ENCODE measurements at places on chromosomes 6 and 20.

GRCh38 chr6:8855411-8855810 is 420.1 kb upstream of the SLC35B3 start:
- no peak for DNase-seq

DNA sequence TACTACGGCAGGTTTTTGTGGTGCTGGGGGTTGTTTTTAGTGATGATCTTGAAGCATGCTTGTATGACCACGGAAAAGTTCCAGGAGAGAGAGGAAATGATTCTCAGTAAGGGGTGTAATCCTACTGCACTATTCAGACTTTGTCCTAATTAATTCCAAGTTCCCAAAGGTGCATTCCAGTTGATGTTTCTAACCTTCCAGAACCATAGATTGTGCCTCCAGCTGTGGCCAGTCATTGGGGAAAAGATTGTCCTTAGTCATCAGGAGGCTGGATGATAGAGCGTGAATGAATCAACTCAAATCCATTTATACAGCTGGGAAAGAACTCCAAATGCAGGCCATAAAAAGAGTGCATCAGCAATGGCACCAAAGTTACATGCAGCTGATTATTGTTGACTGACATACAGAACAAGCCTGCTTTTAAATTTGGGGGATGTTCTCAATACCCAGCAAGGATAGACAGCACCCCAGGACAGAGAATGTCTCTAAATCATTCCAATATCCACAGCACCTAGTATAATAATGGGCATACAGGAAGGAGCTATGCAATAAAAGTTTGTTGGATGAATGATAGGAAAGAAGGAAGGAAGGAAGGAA is 27.8 kb upstream of the PKHD1 start:
- DNase-seq, result no peak

GRCh38 chr6:166236596-166236995 is 68.9 kb upstream of the TBXT start:
- DNase-seq, result no peak

DNA sequence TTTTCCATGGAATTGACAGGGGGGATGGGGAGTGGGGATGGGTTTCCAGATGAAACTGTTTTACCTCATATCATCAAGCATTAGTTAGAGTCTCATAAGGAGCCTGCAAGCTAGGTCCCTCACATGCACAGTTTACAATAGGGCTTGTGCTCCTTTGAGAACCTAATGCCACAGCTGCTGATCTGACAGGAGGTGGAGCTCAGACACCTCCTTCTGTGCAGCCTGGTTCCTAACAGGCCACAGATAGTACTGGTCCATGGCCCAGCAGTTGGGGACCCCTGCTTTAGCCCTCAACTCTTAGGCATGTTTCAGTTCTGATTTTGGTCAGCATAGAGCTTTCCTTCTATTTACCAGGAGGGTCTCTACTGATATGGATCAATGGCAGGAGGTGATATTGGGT is 251.6 kb downstream of the LAMA2 start:
- no peak for DNase-seq

DNA sequence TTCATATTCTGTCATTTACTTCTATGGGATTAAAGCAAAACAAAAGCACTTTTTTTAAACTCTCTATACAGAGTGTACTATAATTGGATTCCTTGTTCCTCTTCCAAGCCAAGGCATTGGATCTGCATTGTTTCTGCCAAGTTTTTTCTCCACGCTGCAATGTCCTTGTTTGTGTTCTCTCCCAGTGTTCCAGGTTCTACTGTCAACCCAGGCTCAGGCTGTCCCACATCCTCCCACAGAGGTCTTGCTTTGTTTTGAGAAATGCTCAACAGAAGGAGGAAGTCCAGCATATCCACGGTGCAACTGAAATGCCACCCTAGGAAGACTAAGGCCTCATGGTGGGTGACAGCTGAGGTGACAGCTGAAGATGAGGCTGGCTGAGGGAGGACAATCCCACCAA is 287.1 kb upstream of the PRDM1 start:
- DNase-seq, result no peak

GRCh38 chr6:111714416-111715270 is 109.0 kb upstream of the TRAF3IP2 start:
- DNase-seq, result no peak

DNA sequence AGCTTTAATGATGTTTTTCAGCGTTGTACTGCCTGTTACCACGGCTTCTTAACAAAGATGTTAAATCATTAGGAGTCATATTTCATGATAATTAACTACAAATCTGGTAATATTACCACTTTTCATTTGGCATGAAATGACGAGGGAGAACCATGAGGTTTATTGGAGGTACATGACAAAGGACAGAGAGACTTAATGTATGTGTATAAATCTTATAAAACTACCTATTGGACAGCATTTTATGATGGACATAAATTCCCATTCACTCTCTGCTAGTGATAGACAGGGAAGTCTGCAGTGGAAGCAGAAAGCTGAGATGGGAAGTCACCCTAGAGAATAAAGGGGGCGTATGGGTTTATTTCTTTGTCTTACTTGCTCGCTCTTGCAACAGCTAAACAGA is 949.9 kb upstream of the FLRT3 start:
- DNase-seq, result no peak

DNA sequence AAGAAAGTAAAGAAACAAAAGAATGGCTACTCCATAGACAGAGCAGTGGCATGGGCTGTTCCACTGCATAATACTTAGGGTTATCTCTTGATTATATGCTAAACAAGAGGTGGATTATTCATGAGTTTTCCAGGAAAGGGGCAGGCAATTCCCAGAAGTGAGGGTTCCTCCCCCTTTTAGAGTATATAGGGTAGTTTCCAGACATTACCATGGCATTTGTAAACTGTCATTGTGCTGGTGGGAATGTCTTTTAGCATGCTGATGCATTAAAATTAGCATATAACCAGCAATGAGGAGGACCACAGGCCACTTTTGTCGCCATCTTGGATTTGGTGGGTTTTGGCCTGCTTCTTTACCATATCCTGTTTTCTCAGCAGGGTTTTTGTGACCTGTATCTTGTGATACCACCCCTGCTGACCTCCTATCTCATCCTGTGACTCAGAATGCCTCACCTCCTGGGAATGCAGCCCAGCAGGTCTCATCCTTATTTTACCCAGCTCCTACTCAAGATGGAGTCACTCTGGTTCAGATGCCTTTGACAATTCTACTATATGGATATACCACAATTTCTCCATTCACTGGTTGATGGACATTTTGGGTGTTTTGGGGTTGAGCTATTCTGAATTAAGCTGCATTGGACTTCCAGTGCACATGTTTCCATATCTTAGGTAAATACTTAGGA is 280.6 kb downstream of the FARS2 start:
- DNase-seq, result no peak

- peak; percentile 35 for DNase-seq
Observed at GRCh38 chr6:27966044-27966443, 9.0 kb downstream of the OR2B6 start.

- DNase-seq, result no peak
Observed at GRCh38 chr6:164035900-164036485, 621.5 kb downstream of the QKI start.

DNA sequence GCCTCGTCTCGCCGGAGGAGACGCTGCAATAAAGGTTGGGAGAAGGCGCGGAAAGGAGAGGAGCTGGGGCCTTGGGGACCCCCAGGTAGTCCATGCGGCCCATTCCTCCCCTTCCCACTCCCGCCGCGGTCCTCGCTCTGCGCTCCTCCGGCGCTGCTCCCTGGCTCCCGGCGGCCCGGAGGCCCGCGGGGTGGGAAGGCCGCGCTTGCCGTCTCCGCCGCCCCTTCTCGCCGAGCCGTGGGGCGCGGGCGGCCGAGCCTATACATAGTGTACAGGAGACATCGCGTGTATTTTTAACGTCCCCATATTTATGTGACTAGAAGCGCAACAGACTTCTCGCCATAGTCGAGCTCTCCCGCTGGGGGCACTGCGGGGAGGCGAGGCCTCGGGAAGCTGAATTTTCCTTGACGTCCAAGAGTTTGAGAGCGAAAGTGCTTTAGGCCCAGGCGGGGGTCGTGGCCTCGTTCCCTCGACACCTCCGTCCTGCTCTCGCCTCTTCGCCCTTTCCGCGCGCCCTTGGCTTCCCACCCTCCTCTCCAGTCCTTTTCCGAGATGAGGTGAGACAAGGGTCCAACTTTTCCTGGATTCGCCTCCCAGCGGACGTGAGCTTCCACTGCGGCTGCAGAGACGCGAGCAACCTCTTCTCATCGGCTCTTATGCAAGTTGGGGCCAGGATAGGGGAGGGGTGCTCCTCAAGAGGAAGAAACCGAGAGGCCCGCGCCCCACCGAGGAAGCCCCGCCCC is 29.0 kb downstream of the SLC12A5 start:
- DNase-seq, result peak; percentile 36

- no peak for DNase-seq
Observed at GRCh38 chr20:4138056-4138455, 122.7 kb upstream of the RNF24 start.

DNA sequence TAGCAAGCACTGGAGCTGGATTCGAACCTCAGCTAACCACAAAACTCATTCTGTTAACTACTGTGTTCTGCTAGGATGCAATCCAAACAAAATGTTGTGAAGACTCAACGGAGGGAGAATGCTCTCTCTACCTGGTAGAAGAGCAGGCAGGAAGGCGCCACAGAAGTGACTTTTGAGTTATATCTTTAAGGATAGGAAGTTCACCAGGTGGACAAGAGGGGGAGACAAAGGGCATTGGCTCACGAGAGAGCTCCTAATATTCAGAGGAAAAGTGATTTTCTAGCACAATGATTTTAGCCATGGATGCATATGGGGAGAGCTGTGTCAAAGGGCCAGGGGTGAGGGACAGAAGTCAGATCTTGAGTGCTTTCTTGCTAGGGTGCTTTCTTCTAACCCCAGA is 108.4 kb upstream of the MAFB start:
- no peak for DNase-seq

DNA sequence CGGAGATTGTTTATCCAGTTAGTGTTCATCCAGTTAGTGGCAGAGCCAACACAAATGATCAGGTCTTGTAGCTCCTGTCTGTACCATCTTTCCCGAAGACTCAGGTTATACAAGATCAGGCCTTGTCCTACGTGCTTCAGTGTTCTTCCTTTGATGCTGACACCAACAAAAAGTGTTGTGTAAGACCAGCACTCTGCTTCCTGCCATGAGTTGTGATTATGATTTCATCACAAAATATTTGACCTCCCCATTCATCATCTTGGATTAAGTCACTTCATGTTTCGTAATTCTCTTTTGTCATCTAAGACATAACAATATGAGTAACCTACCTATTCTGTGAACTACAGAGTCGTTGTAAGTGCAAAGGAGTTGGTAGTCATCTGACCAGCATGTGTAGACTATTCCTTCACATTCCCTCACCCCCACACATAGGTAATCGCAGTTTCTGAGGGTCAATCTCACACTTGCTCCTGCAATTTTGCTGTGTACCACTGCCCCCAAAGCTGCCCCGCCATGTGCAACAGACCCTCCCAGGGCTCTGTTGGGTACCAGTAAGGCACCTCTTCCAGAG is 135.6 kb upstream of the SLC22A23 start:
- DNase-seq, result no peak

GRCh38 chr6:145349950-145350510 is 385.3 kb downstream of the EPM2A start:
- DNase-seq, result no peak

GRCh38 chr6:156434795-156435190 is 342.4 kb upstream of the ARID1B start:
- no peak for DNase-seq

DNA sequence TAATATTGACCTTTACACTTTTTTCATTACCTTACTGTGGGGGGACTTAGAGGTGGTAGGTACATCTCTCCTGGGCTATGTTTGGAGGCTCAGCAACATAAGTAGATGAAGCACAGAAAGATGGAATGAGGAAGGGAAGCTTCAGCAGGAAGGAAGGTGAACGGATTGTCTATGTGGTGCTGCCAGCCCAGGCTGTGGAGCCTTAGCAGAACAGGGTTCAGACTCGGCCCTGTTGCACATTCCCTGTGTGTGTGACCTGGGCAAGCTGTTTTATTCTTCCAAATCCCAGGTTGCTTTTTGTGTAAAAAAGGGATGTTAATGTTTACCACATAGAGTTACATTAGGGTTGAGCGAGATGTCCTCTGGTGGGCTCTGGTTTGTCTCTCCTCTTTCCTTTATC is 41.2 kb downstream of the ANKS1A start:
- no peak for DNase-seq

DNA sequence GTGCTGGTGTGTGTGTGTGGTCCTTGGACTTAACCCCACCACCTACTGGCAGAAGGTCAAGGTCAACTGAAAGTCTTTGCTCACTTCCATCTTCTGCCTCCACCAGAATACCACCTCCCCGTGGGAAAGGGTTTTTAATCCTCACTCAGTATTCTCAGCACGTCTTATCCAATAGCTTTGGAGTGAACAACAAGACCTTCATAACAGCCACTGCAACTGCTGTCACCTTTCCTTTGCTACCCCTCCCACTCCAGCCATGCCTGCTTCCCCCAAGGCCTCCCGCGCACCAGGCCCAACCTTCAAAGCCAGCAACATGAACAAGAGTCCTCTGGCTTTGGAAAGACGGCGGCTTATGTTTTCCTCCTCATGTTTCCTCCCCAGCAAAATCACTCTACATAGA is 787 bp upstream of the BTN2A2 start:
- no peak for DNase-seq

GRCh38 chr6:100462706-100463629 is 1.8 kb downstream of the SIM1 start:
- no peak for DNase-seq

DNA sequence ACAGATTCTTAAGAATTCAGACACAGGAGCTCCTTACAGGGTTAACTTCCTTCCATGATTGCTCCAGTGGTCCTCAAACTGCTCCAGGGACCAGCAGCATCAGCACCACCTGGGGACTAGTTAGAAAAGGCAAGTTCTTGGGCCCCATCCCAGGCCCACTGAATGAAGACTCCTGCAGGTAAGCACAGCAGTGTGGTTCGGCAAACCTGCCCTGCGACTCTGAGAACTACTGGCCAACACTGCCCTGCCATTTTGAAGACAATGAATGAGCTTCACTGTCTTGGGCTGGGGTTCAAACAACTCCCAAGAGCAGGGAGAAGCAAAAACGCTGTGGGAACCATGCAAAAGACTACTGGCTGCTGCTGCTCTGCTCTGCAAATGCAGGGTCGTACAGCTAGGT is 39.4 kb downstream of the SLC22A23 start:
- no peak for DNase-seq

- no peak for DNase-seq
Observed at GRCh38 chr6:145042559-145042958, 692.8 kb downstream of the EPM2A start.

DNA sequence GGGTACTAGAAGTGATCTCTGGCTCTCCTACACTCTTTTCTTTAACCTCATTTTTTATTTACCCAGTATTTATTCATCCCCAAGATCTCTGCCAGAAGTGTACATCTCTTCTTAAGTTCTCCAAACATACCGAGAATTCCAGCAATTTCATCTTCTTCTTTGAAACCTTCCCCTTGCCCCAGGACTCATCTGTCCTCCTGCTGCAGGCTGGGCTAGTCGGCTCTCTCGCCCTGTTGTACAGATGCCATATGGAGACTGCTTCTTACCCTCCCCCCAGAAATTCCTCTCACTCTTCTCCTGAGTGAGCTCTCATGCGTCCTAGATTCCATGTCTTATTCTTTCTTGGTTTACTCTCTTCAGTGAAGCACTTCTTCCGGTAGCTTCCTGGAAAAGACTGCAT is 21.9 kb upstream of the PNRC1 start:
- no peak for DNase-seq

Measured in naive B cell (primary cell).